Stimulated activated CD4-positive, alpha-beta T cell treated with anti-CD3 and anti-CD28 coated beads, Interleukin-1b, Interleukin-23, amount 100 ng/mL, for 1 hour (primary cell): ENCODE measurements at places on chromosomes 1 and 21.

DNA sequence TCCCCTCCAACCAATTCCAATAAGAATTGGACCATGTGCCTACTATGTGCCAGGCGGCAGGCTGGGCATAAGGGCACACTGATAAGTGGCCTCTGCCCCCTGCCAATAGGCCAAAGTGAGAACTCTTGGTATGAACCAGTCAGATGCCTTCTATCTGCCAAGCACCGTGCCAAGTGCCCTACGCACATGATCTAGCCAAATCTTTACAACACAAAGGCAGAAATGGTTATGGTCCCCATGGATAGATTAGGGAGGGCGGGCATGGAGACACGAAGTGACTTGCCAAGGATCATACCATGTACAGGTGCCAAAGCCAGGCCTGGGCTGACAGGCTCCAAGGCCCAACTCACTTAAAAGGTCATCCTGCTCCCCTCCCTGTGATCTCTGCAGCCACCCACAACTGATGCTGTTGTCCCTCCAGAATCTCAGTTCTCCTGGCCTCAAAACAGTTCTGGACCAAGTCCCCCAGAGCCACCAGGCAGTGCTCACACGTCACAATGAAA is 32.1 kb downstream of the CASZ1 start:
- DNase-seq, result no peak

DNA sequence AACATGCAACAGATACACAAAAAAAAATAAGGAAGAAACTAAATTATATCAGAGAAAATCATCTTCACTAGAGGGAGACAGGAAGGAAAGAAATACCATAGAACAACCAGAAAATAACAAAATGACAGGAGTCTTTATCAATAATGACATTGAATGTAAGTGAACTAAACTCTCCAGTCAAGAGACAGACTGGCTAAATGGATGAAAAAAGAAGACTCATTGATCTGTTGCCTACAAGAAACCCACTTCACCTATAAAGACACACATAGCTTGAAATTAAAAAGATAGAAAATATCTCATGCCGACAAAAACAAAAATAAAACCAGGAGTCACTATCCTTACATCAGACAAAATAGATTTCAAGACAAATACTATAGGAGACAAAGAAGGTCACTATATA is 593.1 kb upstream of the USP24 start:
- no peak for DNase-seq

DNA sequence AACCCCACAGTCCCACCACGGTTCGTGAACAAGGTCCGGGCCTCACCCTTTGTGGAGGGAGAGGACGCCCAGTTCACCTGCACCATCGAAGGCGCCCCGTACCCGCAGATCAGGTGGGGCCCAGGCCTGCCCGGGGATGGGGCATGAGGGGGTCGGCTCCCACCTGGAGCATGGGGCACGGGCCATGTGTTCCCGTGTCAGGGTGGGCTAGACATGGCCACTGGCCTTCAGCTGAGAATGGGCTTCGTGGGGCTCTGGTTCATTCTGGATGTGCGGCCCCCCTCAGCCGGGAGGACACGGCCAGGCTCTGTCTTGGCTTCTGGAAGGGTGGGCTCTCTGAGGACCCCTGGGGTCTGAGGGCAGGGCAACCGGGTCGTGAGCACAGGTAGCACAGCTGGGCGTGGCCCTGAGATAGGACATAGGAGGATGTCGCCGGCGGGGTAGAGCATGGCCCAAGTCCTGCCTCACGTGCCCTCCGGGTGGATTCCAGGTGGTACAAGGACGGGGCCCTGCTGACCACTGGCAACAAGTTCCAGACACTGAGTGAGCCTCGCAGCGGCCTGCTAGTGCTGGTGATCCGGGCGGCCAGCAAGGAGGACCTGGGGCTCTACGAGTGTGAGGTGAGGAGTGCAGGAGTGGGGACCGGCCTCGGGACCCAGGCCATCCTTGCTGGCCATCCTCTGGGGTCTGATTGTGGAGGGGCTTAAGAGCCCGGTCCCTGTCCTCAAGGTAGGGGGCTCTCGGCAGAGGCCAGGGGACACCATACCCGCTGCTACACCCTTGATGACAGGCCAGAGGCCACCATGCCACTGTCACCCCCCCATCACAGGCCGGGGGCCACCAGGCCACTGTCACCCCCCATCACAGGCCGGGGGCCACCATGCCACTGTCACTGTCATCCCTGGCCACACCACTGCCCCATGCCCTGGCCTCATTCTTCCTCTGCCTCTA is 55.5 kb downstream of the TRIM11 start:
- no peak for DNase-seq

DNA sequence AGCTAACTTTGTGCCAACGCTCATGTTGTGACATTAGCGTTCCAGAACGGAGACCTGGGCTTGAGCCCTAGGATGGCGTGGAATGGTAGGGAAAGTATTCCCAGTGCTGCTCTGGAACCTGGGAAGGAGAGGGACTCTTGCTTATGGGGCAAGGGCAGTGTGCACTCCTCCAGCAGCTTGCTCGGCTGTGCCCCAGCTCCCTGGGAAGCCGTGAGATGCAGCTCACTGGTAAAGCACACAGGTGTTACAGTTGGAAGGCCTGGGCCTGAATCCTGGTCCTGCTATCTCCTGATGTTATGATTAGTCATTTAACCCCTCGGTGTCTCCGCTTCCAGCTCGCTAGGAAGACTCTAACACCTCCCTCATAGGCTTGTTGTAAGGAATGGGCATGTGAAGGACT is 42.4 kb upstream of the EPHA8 start:
- no peak for DNase-seq

DNA sequence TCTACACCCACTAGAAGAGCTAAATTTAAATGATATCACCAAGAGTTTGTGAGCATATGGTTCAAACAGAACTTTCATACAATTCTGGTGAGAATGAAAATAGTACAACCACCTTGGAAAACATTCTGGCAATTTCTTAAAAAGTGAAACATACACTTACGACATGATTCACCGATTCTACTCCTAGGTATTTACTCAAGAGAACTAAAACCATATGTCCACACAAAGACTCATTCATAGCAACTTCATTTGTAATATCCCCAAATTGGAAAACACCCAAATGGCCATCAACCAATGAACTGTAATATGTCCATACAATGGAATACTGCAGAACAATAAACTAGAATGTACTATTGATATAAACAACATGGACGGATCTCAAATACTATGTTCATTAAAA is 51.2 kb upstream of the ADAM30 start:
- DNase-seq, result no peak

DNA sequence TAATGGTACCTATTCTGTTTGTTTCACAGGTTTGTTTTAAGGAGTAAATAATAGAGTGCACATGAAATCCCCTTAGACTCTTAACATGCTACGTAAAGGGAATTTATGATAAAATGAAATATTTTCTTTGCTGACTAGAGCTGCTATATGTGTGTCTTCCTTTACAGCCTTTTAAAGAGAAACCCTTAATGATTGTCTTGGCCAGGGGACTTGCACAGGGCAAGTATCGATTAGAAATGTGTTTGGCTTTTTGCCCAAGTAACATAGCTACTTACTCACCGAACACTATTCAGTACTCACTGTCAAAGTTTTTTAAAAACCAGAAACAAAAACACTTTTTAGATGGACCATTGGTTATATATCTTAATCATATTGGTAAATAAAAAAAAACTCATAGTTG is 71.3 kb upstream of the KIAA1614 start:
- no peak for DNase-seq

DNA sequence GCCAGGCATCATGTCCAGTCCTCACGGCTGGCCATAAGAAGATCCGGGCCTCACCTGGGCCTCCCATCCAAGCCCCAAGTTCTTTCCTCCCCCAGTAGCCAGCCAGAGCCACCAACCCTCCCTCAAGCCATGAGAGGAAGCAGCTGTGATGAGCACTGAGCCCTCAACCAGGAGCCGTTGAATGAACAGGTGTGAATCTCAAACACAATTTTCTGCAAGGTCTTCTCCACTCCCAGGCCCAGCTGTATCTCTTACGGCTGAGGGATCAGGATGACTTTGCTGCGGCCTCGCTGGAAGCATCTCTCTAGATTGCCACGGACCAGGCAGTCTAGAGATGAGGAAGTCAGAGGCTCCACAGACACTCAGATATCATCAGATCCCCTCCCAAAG is 9.8 kb upstream of the CLDN14 start:
- DNase-seq, result no peak

- DNase-seq, result no peak
These were observed 58.0 kb downstream of the NKAIN1 start for GRCh38 chr1:31181515-31182343.

GRCh38 chr1:55076356-55076755 is 37.0 kb downstream of the PCSK9 start:
- no peak for DNase-seq

DNA sequence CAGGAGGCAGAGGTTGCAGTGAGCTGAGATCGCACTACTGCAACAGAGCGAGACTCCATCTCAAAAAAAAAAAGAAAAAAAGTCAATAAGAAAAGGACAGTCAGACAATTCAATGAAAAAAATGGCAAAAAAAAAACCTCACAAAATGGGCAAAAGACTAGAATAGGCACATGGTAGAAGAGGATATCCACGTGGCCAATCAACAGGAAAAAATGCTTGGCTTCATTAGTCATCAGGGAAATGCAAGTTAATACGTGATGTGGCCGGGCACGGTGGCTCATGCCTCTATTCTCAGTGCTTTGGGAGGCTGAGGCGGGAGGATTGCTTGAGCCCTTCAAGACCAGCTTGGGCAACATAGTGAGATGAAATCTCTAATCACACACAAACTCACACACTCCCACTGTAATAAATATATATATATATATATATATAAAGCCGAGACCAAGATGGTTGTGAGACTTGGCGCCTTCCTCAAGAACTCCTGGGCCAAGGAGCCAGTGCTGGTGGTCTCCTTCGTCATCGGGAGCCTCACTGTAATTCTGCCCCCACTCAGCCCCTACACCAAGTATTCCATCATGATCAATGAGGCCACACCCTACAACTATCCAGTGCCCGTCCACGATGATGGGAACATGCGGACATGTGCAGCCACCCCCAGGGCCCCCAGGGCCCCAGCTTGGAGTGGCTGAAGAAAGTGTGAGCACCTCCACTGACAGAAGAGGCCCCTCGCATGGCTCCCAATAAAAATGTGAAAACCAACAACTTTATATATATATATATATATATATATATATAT is 22.9 kb upstream of the LEFTY2 start:
- no peak for DNase-seq

- DNase-seq, result no peak
These were observed 153.4 kb downstream of the SIPA1L2 start for GRCh38 chr1:232476538-232476950.

DNA sequence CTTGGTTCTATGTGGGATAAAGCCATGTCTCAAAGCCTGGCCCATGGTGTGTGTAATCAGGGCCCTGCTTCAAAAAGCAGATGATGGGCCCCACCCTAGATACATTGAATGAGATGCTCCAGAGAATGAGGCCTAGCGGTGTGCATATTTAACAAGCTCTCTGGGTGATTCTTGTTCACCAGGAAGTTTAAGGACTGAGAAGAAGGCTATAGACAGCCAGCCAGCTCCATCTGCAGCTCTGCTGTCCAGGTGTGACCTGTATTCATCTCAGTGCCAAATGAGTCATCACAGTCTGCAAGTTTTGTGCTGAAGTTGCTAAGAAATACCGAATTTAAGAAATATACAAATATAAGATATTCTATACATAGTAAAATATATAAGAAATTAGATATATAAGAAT is 182.0 kb upstream of the RUNX1 start:
- DNase-seq, result no peak

DNA sequence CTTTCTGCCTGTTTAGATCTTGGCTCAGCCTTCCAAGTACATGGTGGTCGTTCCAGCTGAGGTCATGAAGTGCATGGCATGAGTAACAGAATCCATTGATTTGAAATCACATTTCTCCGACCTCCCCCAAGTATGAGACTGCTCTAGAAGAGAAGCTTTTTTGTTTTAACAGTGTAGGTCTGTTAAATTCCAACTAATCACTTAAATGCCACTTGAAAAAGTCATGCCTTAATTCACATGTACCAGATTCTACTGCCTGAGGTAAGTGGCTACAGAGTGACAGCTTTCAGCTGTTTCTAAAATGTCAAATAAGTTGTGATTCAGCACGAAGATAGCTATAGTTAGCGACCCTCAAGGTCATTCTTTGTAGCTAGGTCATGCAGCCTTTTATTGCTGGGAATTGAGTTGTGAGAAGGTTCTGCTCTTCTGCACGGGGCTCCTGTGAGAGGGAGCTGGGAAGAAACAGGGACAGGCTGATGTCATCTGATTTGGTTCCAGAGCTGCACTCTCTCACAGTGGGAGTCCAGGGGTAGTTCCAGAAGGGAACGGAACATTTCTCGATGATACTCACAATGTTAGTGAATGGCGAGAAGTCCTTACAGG is 112.7 kb downstream of the VPS13D start:
- DNase-seq, result no peak

GRCh38 chr1:94300731-94301130 is 63.3 kb upstream of the ARHGAP29 start:
- DNase-seq, result no peak

- no peak for DNase-seq
These were observed at the start of gene PTCH2 for GRCh38 chr1:44842862-44843655. Gene PTCH2 (minus strand): TSS chr1:44843253. CDS start chr1:44842932, 321 bp downstream.

- no peak for DNase-seq
These were observed 54.9 kb downstream of the UCK2 start for GRCh38 chr1:165882168-165882837.

- DNase-seq, result no peak
These were observed 1144.6 kb upstream of the ADGRL2 start for GRCh38 chr1:80656014-80656636.

DNA sequence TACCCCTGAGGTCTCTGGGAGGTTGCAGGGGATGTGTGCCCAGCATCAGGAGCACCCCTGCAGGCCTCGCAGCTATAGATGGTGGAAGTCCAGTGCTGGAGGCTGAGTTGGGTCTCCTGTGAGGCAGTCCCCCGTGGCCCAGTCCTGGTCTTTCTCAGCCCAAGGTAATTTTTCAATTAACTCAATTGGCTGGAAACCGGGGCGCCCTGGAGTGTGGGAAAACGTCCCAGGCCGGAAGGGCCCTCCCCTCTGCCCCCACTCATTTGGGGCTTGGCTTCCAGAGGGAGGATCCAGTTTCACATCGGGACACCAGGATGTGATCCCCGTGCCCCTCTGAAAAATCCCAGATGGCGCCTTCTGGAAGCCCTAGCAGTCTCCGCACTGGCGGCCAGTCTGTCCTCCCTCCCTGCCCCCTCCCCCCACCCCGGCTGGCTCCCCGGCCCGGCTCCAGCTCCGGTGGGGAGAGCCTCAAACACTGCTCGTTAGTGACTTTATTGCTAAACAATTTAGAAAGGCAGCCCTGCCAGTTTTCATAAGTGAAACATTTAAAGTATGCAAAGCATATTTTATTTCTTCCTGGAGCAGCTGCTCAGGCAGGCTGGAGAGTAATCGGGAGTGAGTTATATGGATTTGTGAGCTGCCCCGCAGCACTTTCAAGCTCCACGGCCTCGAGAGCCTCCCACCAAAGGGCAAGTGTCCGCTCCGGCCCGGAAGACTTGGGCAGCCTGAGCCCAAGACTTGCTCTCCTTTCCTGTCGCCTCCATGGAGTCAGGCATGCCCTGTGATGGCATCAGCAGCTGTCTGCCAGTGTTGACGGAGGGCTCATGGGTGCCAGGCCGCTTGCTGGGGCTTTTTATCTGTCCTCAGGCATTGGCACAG is 208.2 kb upstream of the TMEM51 start:
- DNase-seq, result no peak

- DNase-seq, result no peak
These were observed 35.1 kb downstream of the CNIH3 start for GRCh38 chr1:224651188-224651587.

- DNase-seq, result no peak
These were observed 30.1 kb downstream of the OLFML3 start for GRCh38 chr1:114009393-114009792.
